Cardiac septum (tissue), 1 donor: ENCODE measurements at places on chromosomes 5 and 9.

DNA sequence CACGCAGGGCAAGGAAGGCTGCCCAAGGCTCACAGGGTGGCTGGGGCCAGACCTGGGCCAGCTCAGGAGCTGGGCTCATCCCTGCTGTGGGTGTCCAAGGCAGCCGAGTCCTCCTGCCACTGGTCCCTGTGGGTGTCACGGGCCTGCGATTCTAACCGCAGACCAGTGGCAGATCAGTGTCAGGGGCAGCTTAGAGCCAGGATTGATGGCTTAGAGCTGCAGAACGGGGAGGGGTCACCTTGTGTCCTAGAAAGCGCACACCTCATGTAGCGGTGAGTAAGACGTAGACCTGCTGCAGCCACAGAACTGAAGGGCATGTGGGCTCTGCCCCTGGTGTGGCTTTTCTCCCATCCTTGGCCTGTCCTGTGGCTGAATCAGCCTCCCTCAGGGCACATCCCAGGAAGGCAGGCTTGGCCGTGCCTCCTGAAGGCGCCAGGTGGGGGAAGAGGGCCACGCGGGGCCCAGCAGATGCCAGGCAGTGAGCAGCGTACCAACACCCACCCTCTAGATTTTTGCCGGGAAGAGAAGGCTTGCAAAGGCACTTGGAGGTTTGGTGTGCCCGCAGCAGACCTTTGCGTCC lies 78.3 kb upstream of the FCN2 start:
- DNase-seq: no peak

DNA sequence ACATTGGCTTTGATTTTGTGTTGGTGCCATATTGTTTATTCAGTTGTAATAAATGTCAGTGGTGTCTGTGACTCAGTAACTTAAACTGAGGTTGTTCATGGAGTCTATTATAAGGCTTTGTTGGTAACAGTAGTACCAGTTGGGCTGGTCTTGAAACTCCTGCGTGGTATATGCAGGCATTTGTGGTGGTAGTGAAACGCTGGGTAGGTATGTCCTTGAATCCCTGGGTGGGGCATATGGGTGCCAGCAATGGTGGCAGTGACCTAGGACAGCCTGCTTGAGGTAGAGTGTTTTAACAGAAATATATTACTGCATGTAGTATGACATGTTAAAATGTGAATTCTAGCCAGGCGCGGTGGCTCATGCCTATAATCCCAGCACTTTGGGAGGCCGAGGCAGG lies 1058.5 kb upstream of the SEMA6A start:
- DNase-seq: no peak

- no peak for DNase-seq
These were observed 51.8 kb downstream of the AMBP start for GRCh38 chr9:114026335-114026734.

- no peak for DNase-seq
These were observed 100.9 kb upstream of the SEMA6A start for GRCh38 chr5:116675626-116675910.

DNA sequence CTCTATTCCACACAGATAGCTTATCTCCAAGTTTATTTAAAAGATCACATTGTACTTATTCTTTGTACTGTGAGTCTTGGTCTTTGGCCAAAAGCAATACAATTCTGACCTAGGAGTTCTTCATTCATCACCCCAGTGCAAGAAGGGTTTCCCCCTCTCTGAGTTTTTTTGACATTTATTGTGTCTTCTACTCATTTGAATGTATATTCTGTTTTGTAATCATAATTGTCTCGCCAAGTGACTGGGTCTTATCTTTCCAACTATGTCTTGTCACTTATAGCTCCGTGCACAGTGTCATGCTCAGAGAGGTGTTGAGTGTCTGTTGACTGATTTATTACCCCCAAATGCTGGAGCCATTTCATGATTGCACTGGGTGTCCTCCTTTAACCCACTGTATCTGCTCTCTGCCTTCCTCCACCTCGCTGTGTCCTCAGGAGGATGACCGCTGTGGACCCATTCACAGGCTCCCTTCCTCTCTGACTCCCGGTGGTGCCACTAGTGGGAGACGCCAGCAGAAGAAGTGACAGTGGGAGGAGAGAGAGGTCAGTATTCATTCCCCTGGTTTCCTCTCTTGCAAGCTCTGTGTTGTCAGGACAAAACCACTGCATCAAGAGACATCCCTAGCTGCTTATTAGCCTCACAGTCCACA lies 11.2 kb upstream of the TRIO start:
- no peak for DNase-seq

GRCh38 chr5:133749331-133749985 lies 137.1 kb upstream of the FSTL4 start:
- no peak for DNase-seq

DNA sequence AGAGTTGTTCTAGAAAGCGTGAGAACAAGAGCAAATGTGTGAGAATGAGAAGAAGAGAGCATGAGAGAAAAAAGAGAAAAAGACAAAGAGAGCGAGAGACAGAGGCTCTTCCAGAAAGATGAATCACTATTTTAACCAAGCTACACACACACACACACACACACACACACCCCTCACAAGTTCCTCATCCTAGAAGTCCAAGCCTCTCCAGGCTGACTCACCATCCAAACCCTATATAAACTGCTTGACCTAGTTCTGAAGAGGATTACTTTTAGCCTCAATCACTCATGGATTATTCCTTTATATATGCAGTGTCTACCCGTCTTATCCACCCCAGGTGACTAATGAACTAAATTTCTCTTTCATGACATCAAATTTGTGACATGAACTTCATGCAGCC lies 37.6 kb downstream of the C9orf57 start:
- no peak for DNase-seq

DNA sequence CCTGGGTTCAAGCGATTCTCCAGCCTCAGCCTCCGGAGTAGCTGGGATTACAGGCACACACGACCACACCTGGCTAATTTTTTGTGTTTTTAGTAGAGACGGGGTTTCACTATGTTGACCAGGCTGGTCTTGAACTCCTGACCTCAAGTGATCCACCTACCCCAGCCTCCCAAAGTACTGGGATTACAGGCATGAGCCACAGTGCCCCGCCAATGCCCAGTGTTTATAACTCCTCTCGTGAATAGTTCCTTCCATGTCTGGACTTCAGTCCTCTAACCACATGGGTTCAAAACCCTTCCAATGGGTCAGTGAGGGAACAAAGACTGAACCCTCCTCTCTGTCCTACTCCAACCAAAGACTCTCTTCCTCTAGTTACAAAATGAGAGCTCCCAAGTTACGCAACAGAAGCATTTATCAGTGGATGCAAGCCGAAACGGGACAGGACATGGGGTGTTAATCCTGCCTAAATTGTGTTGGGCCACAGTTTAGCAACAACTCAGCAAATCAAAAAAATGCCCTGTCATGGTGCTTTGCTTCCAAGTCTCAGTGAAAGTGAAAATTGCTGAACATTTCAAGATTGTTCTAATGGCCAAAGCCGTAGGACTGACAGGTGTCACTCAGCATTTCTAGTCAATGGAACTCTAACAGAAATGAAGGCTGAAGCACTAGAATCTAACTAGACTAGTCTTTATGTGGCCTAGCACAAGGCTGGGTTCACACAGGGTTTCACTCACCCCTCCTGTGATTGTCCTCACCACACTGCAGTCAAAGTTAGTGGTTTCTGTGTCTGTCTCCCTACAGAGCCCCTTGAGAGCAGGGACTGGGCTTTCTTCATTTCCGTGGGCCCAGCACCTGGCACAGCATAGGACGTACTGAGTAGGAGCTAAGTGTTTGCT lies 3.2 kb upstream of the TMEM245 start:
- no peak for DNase-seq

DNA sequence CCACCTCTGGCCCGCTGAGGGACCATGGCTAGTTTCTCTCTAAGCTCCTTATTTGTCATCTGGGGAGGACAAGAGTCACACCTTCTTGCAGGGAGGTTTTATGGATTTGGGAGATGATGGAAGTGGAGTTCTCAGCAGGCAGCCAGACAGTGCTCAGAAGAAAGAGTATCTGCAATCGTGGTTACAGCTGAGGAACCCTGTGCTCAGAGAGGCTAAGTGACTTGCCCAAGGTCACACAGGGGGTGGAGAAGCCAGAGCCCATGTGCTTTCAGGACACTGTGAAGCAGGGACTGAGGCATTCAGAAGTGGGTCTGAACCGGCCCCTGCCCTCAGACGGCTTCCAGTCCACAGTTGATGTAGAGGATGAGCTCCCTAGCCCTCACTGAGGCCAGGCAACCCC lies 10.8 kb downstream of the PRRX2 start:
- no peak for DNase-seq

DNA sequence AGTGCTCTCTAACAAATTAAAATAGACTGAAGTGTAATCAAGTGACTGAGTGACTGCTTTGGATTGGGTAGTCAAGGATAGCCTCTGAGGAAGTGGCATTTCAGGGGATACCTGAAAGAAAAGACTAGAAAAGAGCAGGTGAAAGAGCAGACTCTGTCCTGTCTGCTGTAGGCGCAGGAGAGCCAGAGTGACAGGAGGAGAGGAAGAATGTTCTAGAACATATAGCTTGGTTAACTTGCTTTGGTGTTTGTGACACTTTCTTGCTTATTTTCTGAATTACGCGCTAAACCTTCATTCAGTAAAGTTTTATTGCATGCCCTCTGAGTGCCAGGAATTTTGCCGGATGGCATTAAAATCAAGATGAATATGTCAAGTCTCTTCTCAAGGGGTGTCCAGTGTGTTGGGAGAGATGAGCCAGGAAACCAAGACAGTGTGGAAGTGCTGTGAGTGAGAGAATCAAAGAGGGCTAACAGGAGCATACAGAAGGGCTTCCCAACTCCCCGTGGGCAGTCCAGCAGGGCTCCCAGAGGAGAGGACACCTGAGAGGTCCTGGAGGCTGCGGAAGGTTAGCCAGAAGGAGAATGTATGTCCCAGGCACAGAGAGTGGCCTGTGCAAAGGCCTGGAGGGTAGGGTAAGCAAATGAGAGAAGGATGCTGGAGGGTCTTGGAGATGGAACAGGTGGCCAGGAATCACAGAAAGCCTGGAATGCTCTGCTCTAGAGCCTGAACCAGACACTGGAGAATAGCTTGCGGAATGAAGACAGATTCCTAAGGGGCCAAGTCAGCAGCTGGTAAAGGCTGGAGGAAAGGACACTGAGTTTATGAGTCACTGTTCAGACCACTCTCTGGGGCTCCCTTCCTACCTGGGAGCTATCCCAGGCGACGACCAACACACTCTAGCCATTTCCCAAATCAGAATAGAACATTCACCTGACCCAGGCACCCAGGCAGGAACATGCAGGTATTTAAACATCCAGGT lies 59.3 kb downstream of the SLC22A5 start:
- DNase-seq: no peak

DNA sequence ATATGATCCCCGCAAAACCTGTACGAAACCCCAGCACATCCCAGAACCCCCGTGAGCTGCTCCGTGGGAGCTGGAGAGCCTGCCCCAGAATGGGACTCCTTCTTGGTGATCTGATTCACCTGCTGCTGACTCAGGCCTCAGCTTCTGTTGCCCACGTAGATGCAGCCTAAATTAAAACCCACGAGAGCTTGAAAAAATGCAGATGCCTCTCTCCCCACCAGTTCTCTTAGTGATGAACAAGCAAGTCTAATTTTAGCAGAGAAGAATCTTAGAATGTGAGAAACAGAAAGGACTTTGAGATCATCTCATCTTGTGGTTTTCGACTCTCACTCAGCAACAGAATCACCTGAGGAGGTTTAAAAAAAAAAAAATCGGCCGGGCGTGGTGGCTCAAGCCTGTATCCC lies 57.6 kb downstream of the TMOD1 start:
- DNase-seq: no peak

- DNase-seq: no peak
These were observed 99.4 kb downstream of the INSL6 start for GRCh38 chr9:5085993-5086392.

DNA sequence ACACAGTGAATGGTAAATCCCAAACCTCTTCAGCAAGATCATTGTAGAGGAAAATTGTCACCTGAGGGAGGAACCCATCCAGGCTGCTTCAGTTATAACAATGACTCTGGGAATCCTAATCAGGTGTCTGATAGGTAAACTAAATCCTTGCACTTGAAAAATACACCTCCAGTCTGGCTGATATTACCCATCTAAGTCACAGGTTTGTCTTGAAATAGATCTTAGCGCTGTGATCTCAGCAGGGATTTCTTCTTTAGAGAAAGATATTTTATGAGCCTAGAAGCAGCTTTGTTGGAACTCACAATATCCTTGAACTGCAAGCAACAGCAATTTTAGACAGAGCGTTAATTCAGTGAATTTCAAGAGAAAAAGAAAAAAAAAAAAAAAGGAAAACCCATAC lies 149.7 kb downstream of the SGCD start:
- no peak for DNase-seq

DNA sequence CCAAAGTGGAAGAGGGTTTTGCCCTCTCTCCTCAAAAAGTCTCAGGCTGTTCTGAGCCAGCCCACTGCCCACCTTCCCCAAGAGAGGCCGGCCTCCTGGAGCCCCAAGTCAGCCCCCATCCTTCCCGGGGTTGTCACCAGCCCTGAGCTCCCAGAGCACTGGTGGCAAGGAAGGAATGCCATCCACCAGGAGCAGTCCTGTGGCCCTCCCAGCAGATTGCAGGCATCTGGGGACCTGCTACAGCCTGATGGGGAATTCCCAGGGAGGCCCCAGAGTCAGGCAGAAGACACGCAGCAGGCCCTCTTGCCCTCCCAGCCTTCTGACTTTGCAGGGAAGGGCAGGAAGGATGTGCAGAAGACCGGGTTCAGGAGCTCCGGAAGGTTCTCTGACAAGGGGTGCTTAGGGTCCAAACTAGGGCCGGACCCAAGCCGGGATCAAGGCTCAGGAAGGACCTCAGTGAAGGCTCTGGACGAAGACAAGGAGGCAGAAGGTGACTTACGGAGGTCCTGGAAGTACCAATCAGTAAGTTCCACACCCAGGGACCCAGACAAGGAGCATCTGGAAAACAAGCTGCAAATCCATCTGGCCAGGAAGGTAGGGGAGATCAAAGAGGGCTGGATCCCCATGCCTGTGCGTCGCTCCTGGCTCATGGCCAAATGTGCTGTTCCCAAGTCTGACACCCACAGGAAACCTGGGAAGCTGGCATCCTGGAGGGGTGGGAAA lies 3.7 kb downstream of the SPATA31E1 start:
- peak; percentile 53 for DNase-seq

GRCh38 chr5:131068893-131069643 lies 96.0 kb downstream of the HINT1 start:
- no peak for DNase-seq

GRCh38 chr5:4716781-4717180 lies 423.3 kb upstream of the ADAMTS16 start:
- no peak for DNase-seq

DNA sequence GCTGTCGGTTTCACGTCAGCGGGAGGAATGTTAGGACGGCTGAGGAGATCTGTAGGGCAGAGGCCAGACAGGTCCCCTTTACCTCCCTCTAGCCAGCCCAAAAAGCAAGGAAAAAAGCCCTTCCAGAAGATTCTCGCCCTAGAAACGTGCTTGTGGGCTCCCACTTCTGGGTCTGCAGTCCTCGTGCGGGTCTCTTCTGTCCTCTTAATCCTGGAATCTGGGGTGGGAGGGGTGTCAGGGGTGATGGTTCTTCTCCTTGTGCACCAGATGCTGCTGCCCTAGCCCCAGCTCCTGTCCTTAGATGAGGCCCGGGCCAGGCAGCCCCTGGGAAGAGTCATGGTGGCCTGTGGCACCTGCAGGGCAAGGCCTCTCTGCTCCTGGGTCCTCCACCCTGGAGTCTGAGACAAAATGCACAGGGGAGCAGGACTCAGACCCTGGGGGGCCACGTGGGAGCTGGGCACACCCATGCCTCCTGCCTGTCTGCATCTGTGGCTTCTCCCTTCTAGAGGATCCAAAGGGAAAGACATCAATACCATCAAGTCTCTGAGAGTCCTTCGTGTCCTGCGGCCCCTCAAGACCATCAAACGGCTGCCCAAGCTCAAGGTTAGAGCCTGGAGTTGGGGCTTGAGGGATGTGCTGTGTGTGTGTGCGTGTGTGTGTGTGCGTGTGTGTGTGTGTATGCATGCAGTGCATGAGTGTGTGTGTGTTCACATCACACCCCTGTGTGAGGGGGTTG lies 174.2 kb downstream of the CACNA1B start:
- DNase-seq: peak; percentile 33
